ENCODE measurements at places on chromosomes 13 and 19. TPM values are rescaled to one million over a fixed set of nuclear protein-coding genes. Genes with fewer than 3 reads are reported as not detected.

DNA sequence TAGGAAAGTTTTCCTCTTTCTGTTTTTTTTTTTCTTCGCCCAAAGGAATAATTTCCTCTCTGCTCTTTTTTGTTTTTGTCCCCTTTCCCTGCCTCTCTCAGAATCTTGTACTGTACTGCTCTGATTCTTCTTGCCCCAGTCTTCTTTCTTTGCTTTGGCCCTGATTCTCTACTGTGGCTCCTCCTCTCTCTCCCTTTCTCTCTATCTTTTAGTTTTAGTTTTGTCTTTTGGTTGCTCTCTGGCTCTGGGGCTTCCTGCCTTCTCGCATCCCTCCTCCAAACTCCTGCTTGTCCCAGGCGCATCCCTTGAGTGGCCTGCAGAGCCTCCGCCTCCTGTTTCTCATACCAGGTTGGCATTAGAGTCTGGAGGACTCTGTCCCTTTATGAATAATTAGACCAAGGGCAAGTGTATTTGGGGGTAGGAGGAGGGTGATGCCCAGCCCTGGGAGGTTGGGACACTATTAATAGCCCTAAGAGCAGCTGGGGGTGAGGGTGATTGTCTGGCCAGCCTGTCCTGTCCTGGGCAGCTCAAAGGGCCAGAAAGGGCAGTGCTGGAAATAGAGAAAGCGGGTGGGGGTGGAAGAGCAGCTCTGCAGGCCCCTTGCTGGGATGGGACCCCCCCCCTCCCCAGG, 39.1 kb downstream of the LYL1 start:
- DNase-seq, result no peak
- peaks cover 2% of the 10 kb centered on the region for H3K27me3 ChIP-seq
- H3K4me1 ChIP-seq, result peaks cover 100% of the 10 kb centered on the region
- peaks cover 17% of the 10 kb centered on the region for H3K36me3 ChIP-seq
- H3K27ac ChIP-seq, result peak overlapping the region; percentile 54
- H3K4me3 ChIP-seq, result no peak overlapping the region

DNA sequence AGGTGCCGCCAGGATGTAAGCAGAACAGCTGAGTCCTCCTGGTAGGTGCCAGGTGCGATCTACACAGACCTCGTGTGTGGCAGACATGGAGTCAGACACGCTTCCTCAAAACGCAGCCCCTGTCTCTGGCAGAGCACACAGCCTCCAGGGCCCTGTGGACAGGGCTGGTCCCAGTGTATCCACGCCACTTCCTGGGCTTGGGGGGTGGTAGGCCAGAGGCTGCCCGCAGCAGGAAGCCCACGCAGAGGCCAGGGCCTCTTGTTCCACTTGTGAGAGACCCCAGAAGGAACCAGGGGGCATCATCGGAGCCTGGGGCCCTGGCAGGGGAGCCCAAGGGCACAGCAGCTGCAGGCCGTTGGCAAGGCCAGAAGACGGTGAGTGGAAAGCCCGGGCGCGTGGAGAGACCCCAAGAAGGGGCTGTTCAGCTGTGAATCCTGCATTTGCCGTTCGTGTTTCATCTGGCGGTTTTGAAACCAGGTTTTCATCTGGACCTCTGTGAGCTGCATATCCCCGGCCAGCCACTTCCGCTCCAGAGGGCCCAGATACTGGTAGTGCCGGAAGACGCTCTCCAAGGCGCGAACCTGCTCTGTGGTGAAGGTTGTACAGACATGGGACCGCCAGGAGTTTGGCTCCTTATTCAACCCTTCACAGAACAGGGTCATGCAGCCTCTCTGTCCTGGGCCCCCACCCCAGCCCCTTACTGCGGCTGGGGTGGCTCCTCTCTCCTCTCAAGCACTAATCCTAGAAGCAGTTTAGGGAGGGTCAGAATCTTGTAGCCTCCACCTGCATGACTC, 25.1 kb upstream of the SLITRK1 start:
- H3K27ac ChIP-seq, result no peak overlapping the region
- no peak overlapping the region for H3K4me3 ChIP-seq
- H3K36me3 ChIP-seq, result no peaks in the 10 kb centered on the region
- no peaks in the 10 kb centered on the region for H3K27me3 ChIP-seq
- no peak for DNase-seq

- no peak overlapping the region for H3K27ac ChIP-seq
- H3K4me3 ChIP-seq, result no peak overlapping the region
- no peaks in the 10 kb centered on the region for H3K27me3 ChIP-seq
- DNase-seq, result no peak
- no peaks in the 10 kb centered on the region for H3K4me1 ChIP-seq
These were observed 41.5 kb downstream of the NOTCH3 start for GRCh38 chr19:15159251-15159650.

DNA sequence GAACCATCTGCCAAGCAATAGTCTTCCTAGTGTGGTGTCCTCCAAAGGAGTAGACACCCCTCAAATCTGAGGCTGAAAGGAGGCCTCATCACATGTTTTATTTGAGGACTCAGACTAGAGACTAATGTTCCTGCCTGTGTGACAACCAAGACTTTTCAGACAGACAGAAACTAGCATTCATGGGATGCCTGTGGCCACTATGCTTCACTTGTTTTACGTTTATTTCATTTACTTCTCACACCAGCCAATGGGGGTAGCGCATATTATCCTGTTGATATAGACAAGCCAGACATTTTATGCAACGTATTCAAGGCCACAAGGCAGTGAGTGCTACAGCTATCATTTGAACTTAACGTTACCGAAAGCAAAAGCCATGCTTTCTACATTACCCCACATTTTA, 391.7 kb upstream of the HTR2A start:
- DNase-seq, result no peak
- H3K4me3 ChIP-seq, result no peak overlapping the region
- H3K36me3 ChIP-seq, result no peaks in the 10 kb centered on the region
- no peak overlapping the region for H3K27ac ChIP-seq
- no peaks in the 10 kb centered on the region for H3K27me3 ChIP-seq
- no peaks in the 10 kb centered on the region for H3K4me1 ChIP-seq

GRCh38 chr13:28710161-28710560, 8.6 kb downstream of the SLC46A3 start:
- H3K27ac ChIP-seq, result no peak overlapping the region
- no peaks in the 10 kb centered on the region for H3K36me3 ChIP-seq
- no peaks in the 10 kb centered on the region for H3K4me1 ChIP-seq

- no peaks in the 10 kb centered on the region for H3K36me3 ChIP-seq
- no peaks in the 10 kb centered on the region for H3K27me3 ChIP-seq
- no peak for DNase-seq
These were observed 67.4 kb downstream of the CDADC1 start for GRCh38 chr13:49315036-49315565.

GRCh38 chr19:16366433-16367260, 42.0 kb downstream of the KLF2 start:
- no peak for DNase-seq
- peak overlapping the region; percentile 38 for H3K27ac ChIP-seq
- peaks cover 32% of the 10 kb centered on the region for H3K4me1 ChIP-seq
- peaks cover 2% of the 10 kb centered on the region for H3K27me3 ChIP-seq

GRCh38 chr13:39345982-39346381, 257.0 kb downstream of the LHFPL6 start:
- peaks cover 2% of the 10 kb centered on the region for H3K36me3 ChIP-seq
- no peak for DNase-seq
- no peaks in the 10 kb centered on the region for H3K27me3 ChIP-seq
- no peak overlapping the region for H3K4me3 ChIP-seq
- peaks cover 23% of the 10 kb centered on the region for H3K4me1 ChIP-seq

GRCh38 chr19:3923912-3924311, 9.0 kb upstream of the NMRK2 start:
- no peaks in the 10 kb centered on the region for H3K27me3 ChIP-seq
- no peak overlapping the region for H3K4me3 ChIP-seq
- H3K36me3 ChIP-seq, result no peaks in the 10 kb centered on the region
- DNase-seq, result no peak
- H3K27ac ChIP-seq, result no peak overlapping the region

DNA sequence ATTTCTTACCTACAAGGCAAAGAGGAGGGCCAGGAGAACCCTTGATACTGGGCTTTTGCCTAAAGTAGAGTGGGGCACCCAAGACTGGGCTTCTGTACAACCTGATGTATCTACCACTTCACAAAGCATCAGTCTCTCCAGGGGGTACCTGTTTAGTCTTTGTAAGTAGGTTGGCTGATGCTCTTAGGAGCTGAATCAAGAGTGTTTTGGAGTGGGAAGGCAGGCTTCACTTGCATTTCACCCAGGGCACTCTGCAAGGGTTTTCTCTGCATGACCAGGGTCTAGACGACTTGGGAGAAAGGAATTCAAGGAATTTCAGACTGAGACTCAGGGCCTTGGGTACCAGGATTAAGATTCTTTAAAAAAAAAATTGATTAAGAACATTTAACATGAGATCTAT, 361.5 kb downstream of the RFC3 start:
- no peak for DNase-seq
- H3K4me3 ChIP-seq, result no peak overlapping the region
- H3K27ac ChIP-seq, result no peak overlapping the region
- no peaks in the 10 kb centered on the region for H3K27me3 ChIP-seq
- no peaks in the 10 kb centered on the region for H3K36me3 ChIP-seq

DNA sequence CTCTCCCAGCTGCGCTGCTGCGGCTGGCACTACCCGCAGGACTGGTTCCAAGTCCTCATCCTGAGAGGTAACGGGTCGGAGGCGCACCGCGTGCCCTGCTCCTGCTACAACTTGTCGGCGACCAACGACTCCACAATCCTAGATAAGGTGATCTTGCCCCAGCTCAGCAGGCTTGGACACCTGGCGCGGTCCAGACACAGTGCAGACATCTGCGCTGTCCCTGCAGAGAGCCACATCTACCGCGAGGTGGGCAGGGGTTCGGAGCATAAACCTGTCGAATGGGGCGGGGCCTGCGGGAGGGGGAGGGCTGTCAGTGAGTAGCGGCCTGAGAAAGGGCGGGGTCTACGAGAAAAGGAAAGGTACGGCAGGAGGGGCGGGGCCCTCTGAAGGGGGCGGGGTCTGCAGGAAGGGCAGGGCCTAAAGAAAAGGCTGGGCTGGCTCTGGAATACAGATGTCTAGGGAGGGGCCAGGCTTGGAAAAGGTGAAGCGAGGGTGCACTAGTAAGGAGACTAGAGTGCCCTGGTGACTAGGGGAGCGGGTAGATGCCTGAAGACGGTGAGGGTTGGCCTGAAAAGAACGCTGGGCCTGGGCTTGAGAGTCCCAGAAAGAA, 3.6 kb downstream of the CD37 start:
- peak; percentile 62 for DNase-seq
- peak overlapping the region; percentile 27 for H3K4me3 ChIP-seq
- H3K27ac ChIP-seq, result no peak overlapping the region

DNA sequence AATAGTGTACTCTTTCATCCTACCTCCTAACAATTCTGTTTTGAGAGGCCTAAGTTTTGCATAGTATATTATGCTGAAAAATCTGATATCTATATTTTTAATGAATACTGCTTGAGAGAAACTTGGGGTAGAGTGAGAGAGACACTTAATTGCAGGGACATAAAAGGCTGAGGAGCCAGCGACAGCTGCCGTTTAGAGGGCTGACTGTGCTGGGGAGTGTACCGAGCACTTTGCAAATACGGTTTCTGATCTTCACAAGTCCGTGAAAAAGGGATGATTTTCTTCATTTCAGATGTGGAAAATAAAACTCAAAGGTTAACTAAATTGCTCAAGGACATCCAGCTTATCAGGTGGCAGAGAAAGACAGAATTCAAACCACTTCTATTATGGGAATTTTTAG, 97.4 kb downstream of the CAB39L start:
- no peak overlapping the region for H3K4me3 ChIP-seq
- no peaks in the 10 kb centered on the region for H3K36me3 ChIP-seq
- H3K4me1 ChIP-seq, result no peaks in the 10 kb centered on the region

GRCh38 chr13:77565635-77566034, 30.1 kb downstream of the SCEL start:
- DNase-seq, result peak; percentile 35
- no peaks in the 10 kb centered on the region for H3K36me3 ChIP-seq
- H3K4me1 ChIP-seq, result no peaks in the 10 kb centered on the region

- H3K36me3 ChIP-seq, result peaks cover 7% of the 10 kb centered on the region
- DNase-seq, result no peak
- no peak overlapping the region for H3K4me3 ChIP-seq
- no peaks in the 10 kb centered on the region for H3K27me3 ChIP-seq
These were observed 106.4 kb downstream of the INSR start for GRCh38 chr19:7187605-7188339.

DNA sequence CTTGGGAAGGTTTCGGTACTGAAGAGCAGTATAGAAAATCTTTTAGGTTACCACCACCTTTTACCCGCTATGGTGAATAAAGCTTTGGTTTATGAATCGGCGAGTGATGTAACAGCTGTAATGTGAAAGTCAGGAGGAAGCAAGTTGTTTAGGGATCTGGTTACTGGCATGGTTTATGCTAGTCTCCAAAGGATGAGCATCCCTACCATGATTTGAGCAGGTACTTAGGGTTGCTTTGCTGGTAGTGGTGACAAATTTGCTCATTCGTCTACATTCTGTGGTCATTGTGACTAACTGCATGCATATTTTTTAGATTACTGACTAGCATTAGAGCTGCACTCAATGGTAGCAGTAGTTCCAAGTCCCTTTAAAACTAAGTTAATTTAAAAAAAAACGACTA, 104.1 kb downstream of the FRY start:
- no peaks in the 10 kb centered on the region for H3K36me3 ChIP-seq
- H3K4me1 ChIP-seq, result peaks cover 4% of the 10 kb centered on the region
- no peak overlapping the region for H3K27ac ChIP-seq
- DNase-seq, result no peak
- H3K4me3 ChIP-seq, result no peak overlapping the region

DNA sequence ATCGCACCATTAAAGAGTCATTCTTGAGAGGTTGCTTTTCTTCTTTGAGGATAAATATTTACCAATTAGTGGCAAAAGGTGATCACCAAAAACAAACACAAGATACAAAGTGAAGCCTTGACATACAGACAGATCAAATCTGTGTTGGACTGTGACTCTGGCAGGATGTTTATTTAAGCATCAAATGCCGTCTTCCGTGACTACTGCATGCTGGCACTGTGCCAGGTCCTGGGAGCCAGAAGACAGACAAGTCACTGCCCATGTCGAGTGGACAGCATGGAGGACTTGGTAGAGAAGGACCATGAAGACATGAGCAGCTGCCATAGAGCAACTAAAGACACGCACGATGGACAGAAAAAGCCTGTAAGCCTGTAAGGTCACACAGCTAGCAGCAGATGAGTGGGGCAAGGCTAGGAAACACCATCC, 92.8 kb upstream of the FARP1 start:
- H3K4me1 ChIP-seq, result no peaks in the 10 kb centered on the region
- no peaks in the 10 kb centered on the region for H3K36me3 ChIP-seq
- H3K4me3 ChIP-seq, result no peak overlapping the region
- no peak overlapping the region for H3K27ac ChIP-seq
- DNase-seq, result no peak

GRCh38 chr13:40292108-40292507, 374.3 kb downstream of the FOXO1 start:
- no peak overlapping the region for H3K27ac ChIP-seq
- no peaks in the 10 kb centered on the region for H3K27me3 ChIP-seq
- no peaks in the 10 kb centered on the region for H3K36me3 ChIP-seq

The ELOF1 gene
- total RNA-seq, result 32.3 TPM

The C13orf42 gene
- 0.09 TPM for total RNA-seq

The DENND1C gene
- 0.13 TPM for total RNA-seq

The ZNF563 gene
- total RNA-seq, result 4.1 TPM

The SHISA2 gene
- total RNA-seq, result 96.6 TPM

The WDR88 gene
- total RNA-seq, result 0.09 TPM
